ENCODE measurements at places on chromosomes 16 and 17.

DNA sequence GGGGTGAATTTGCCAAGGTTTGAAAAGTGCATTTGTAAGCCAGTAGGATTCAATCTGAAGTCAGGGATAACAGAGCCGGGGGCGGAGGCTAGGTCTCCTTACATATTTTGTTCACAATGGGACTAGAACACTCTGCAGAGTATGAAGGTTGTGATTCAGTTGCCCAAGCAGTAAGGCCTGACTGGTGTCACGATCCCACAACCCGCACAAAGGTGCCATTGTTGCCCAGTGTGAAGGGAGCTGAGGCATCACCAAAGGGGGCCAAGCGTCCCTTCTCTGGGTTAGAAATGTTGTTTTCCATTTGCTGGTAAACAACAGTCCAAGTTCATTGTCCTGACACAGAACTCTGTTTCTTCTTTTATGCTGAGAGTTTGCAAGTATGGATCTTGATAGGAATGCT, 471.8 kb downstream of the MAF start:
- no peak for DNase-seq

- DNase-seq, result no peak
Observed at GRCh38 chr16:495127-495748, 32.3 kb upstream of the CAPN15 start.

- no peak for DNase-seq
Observed at GRCh38 chr16:50708373-50709060, 15.1 kb downstream of the NOD2 start.

DNA sequence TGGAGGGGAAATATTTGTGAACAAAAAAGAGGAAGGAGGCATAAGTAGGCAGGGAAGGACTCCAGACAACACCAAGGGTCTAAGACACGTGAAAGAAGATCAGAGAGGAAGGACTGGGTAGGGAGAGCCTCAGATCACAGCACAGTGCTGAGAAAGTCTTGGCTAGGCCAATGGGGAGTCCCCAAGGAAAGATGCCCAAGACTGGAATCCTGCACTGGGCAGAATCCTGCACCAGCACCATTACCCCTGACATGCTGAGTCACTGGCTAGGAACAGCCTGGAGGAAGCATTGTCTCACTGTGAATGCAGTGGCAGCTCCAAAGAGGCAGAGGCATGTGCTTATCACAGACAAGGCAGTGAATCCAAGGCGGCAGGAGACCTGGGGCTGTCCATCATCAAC, 19.2 kb downstream of the CLEC19A start:
- DNase-seq, result no peak

GRCh38 chr16:11006656-11007055, 62.3 kb downstream of the CLEC16A start:
- DNase-seq, result no peak

- DNase-seq, result no peak
Observed at GRCh38 chr16:24514096-24514495, 25.3 kb upstream of the RBBP6 start.

GRCh38 chr17:5115673-5116651, at the start of gene USP6:
Gene USP6, plus strand, starts transcription at chr17:5116032. Its CDS starts 14,336 bp downstream, at chr17:5130368.
- DNase-seq, result no peak

DNA sequence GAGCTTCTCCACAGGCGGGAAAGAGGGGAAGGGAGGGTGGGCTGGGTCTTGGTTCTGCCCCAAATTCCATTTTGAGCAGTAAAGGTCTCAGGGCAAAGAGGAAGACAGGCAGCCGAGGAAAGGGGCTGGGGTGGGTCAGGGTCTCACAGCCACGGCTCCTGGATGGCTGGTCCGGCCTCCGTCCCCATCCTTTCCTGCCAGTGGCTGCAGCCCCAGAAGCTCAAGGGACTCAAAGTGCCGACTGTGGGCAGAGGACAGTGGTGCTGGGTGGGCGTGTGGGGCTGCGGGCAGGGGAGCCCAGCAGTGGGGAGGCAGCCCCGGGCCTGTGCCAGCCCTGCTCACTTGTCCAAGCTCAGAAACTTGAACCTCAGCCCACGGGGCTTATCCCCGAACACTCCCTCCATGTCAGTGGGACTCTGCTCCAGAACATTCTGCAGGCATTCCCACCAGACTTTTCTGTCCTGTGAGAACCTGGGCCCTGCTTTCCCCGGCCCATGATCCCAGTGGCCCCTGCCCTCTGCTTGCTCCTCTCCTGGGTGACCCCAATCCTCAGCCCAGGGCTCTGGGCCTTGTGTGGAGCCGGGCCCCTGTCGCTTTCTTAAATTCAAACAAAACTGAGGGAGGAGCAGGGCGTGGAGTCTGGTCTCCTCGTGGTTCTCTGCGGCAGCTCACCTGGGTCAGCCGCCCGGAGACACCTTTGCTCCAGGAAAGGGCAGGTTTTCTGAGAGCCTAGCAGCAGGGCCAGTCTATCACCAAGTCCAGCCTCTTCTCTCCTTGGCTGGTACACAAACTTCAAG, 117.8 kb upstream of the METRNL start:
- no peak for DNase-seq

- DNase-seq, result no peak
Observed at GRCh38 chr16:89607937-89608740, 5.3 kb upstream of the DPEP1 start.

DNA sequence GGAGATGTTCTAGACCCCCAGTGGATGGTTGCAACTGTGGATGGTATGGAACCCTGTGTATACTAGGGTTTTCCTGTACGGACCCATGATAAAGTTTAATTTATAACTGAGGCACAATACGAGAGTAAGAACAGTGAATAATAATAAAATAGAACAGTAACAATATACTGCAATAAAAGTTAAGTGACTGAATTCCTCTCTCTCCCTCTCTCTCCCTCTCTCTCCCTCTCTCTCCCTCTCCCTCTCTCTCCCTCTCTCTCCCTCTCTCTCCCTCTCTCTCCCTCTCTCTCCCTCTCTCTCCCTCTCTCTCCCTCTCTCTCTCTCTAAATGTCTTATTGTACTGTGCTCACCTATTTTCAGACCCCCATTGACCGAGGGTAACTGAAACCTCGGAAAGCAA, 291.0 kb downstream of the IRF8 start:
- no peak for DNase-seq

- DNase-seq, result no peak
Observed at GRCh38 chr17:60989379-60989778, 311.7 kb downstream of the BCAS3 start.

DNA sequence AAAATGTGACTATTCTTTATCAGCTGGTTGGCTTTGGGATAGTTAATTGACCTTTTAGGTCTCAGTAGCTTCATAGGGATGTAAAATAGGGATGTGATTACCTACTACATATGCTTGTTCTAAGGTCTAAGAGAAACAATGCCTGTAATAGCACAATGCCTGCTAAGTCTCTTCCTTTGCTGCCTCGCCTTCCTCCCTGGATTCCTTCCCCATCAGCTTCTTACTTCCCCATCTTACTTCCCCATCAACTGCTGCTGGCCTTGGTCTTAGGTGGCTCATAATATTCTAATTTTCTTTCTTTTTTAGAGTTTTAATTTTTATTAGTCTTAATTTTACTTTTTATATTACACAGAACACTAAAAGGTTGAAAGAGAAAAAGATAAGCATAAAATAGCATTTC, 59.2 kb upstream of the GOT2 start:
- no peak for DNase-seq

Data from NCI-H187 treated with DMSO at 0.1 percent for 48 hours (cell line).